NCI-H226 (cell line): ENCODE measurements at places on chromosomes 4 and X.

- no peak for DNase-seq
Measured at GRCh38 chr4:77240469-77241066, 83.6 kb downstream of the CCNG2 start.

DNA sequence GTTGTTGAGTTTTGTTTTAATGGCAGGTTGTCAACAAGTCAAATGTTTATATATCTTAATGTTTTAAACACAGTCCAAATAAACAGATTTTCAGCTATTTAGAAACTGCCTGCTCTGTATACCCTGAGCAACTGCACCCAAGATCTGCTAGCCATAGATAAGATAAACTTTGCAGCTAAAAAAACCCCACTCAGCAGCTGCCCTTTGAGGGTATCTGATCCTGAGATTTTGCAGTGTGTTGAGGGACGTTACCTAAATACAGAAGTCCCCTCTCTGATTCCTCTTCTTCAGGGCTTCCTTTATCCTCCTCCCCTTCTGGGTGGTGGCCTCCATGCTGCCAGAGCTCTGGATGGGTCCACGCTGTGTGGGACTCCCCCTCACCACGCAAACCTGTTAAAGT is 11.0 kb upstream of the FGG start:
- no peak for DNase-seq

- DNase-seq = no peak
Measured at GRCh38 chr4:109495514-109495913, 61.9 kb downstream of the SEC24B start.

DNA sequence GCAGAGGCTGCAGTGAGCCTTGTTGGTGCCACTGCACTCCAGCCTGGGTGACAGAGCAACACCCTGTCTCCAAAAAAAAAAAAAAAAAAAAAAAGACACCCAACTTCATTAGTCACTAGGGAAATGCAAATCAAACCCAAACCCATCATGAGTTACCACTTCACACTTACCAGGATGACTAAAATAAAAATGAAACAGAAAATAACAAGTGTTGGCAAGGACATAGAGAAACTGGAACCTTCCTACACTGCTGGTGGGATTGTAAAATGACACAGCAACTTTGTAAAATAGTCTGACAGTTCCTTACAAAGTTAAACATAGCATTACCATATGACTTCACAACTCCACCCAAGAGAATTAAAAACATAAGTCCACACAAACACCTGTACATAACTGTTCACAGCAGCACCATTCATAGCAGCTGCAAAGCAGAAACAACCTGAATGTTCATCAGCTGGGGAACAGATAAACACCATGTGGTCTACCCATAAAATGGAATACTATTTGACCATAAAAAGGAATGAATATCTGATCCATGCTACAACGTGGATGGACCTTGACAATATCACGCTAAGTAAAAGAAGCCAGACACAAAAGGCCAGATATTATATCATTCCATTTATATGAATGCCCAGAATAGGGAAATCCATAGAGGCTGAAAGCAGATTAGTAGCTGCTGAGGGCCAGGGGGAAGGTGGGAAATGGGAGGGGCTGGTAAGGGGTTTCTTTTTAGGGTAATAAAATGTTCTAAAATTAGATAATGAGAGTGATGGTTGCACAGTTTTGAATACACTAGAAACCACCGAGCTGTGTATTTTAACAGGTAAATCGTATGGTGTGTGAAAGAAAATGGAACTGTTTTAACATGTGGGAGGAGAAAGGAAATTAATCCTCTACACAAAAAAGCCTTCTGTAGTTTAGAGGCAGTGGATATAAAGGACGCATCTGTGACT is 18.3 kb downstream of the CD99L2 start:
- no peak for DNase-seq

- no peak for DNase-seq
Measured at GRCh38 chrX:16946971-16947562, 609 bp downstream of the REPS2 start.

DNA sequence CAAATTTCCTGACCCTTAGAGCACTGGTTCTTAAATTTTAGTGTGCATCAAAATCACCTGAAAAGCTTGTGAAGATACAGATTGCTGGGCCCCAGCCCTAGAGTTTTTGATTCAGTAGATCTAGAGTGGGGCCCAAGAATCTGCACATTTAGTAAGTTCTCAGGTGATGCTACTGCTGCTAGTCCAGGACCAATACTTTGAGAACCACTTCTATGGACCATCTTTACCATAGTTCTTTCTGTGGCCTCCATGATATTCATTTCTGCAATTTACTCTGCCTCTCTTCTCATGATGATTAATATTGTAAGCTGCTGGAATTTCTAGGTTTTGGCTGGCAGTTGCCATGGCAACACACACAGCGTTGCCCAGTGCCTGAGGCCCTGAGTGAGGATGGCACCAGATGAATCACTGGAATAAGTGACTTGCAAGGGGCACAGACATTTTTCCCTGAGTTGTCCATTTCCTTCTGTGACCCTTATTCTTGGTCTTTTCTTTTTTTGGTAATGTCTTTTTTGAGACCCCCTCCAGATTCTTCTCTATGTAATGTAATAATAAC is 83.6 kb downstream of the PPP1R2C start:
- DNase-seq = no peak

DNA sequence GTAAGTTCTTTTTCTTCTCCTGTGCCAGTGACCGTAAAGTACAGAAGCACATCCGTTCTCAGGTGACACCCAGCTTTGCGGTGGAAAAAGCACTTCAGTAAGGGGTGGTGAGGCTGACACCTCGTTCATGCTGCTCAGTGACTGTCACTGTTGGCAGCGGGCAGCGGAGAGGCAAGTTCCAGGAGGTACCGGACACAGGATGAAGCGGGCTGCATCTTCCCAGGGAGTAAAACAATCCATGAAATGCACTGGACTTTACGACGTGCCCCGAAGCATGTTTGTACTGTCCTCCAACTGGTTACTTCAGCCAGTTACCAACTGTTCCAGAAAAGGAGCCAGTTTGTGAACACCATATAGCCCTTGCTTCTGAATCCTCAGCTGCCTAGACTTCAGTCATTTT is 110.7 kb downstream of the ZNF827 start:
- no peak for DNase-seq

GRCh38 chr4:110854021-110854678 is 231.3 kb upstream of the PITX2 start:
- peak; percentile 58 for DNase-seq

GRCh38 chr4:94831607-94832006 is 73.9 kb downstream of the BMPR1B start:
- no peak for DNase-seq

- DNase-seq = no peak
Measured at GRCh38 chr4:42627885-42628646, 28.8 kb downstream of the ATP8A1 start.

- no peak for DNase-seq
Measured at GRCh38 chrX:64976673-64977040, 407 bp upstream of the ZC4H2 start.

DNA sequence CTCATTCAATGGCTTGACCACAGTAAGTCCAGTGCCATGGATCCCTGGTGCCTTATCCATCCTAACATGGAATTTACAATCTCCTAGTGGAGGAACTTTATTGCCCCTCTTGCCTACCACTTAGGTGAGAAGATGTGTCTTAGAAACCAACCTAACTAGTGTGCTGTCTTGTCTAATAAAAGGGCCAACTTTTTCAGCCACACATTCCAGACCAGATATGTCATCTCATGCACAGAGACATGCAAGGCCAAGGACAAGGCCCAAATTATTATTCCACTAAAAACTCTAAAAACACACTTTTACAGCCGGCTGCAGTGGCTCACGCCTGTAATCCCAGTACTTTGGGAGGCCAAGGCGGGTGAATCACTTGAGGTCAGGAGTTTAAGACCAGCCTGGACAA is 10.6 kb upstream of the PRDX4 start:
- DNase-seq = no peak

- no peak for DNase-seq
Measured at GRCh38 chr4:179485781-179486180, 2043.5 kb upstream of the AGA start.

GRCh38 chr4:177427192-177427591 is 15.0 kb downstream of the AGA start:
- DNase-seq = no peak

- no peak for DNase-seq
Measured at GRCh38 chrX:79231662-79232061, 87.2 kb downstream of the GPR174 start.

GRCh38 chrX:67949270-67949669 is 405.4 kb downstream of the AR start:
- no peak for DNase-seq

GRCh38 chr4:169153481-169154087 is 117.2 kb downstream of the SH3RF1 start:
- no peak for DNase-seq

- DNase-seq = no peak
Measured at GRCh38 chr4:101289306-101289705, 58.0 kb downstream of the PPP3CA start.

DNA sequence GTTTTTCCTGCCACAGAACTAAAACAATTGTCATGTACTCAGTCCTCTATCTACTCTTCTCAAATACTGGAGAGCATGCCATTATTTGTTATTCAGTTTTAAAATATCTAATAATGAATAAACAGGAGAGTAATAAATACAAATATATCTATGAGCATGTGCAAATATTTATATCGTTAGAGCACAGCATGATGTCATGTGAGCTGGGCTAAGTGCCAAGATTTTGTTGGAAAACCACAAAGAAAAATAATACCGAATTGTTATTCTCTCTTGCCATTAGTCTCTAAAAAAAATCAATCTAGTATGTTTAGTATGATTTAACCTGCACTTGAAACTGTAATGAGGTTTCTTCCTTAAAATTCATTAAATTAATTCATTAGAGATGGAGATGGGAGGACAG is 97.3 kb downstream of the DDX60 start:
- DNase-seq = peak; percentile 28

DNA sequence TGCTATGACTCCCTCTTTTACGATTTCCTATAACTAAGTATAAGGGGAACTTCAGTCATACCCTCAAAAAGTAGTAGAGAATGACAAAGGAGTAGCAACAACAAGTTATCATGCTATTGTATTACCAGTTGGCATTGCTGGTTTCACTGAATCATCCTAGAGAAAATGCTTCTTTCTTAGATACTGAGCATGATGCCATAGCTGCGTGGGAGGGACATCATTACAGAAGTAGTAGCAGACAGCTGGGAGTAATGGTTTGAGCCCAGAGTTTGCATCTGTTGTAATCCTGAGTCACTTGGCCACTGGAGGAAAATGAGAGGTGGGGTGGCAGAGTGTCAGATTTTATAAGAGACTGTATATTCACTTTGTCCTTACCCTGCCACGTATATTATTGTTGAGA is 38.6 kb downstream of the MTMR1 start:
- peak; percentile 78 for DNase-seq

- no peak for DNase-seq
Measured at GRCh38 chr4:80532674-80533333, 197.3 kb downstream of the CFAP299 start.

GRCh38 chr4:78250500-78250899 is 193.4 kb downstream of the FRAS1 start:
- DNase-seq = no peak

GRCh38 chrX:97306771-97307470 is 423.2 kb downstream of the RPA4 start:
- no peak for DNase-seq

DNA sequence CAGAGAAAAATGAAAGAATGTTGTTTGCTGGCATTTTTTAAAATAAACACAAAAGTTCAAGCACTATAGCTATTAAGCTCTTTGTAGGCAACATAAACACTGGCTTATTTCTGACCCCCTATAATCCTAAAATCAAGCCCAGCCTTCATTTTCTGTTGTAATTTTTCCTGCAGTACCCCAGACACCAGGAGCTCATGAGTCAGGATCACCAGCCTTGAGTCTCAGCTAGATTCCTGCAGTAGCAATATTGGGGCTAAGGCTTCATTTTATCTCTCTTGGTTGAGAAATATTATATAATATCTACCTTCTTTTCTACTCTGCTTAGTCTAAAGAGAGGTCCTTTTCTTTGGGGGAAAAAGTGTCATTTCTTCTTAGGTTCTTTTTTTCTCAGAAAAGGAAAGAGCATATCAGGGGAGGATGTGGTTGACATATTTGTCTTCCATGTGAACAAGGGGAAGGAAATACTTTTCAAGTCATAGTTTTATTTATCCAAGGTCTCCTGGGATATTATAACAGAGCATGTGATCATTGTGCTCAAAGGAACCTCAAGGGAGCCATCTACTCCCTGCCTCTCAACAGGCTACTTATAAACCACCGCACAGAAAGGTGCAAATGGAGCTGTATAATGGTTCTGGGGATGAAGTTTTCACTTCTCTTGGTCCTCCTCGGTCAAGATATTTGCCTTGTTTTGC is 678.3 kb upstream of the NR3C2 start:
- peak; percentile 2 for DNase-seq

DNA sequence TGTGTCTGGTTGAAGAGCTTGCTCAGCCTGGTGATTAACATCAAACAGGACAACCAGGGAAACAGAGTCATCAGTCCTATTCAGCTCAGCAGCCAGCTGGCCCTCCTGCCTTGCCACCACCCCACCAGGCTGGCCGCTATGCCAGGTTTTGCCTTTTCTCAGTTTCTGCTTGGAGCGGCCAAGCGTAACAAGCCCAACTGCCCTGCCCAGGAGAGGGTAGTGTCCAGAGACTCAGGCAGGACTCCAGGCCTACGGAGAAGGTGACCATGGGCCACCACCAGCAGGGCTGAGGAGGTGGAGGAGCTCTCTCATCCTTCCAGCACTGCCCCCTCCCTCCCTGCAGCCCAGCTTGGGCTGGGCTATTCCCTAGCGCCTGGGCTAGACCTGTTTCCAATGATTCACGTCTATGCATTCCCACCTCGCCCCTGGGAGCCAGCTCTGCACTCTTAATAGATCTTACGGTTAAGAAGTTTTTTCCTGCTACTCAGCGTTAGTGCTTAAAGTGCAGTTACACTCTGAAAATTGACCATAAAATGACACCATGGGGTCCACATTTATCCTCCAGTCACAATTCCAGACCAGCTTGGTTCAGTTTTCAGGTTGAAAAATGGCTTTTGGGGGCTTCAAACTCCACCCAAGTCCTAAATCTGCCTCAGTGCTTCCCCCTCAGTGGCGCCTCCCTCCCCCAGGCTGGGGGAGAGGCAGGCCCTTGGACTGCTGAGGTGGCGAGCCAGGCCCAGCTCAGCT is 124.0 kb upstream of the PJA1 start:
- DNase-seq = no peak

DNA sequence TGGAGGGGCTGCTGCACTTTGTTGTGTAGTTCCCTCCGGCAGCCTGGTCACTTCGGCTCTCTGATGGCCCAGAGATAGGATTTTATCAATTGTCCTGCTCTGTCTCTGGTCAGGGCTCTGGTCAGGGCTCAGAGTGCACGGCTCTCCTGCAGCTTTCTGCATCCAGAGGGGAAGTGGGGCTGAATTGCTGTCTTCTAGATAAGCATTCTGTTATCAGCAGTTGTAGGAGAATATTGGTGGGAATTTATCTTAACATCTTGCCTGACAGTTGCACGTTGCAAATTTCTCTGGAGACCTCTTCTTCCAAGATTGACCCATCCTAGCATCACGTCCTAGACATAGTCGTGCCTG is 62.8 kb downstream of the FAM193A start:
- DNase-seq = no peak

DNA sequence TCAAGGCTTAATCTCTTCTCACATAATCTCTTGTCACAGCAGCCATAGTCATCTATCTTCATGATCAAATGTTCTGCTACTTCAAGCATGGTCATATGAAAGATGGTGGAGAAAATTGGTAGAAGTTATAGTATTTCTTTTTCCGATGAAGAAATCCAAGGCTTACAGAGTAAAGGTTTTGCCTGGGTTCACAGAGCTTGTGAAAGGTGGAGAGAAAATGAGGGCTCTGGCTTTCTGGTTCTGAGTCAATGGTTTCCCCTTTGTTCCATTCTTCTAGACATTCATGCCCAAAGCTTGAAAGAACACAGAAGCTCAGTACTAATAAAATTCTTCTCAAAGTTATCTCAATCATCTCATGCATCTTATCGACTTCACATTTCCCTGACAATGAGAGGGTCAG is 36.1 kb downstream of the CLNK start:
- no peak for DNase-seq
